ENCODE measurements at places on chromosomes 5 and 9. TPM values are rescaled to one million over a fixed set of nuclear protein-coding genes. Genes with fewer than 3 reads are reported as not detected.

PCA3 gene
- total RNA-seq = not detected

NIM1K gene
- total RNA-seq = 0.29 TPM

ARL14EPL gene
- total RNA-seq = not detected

MARVELD2 gene
- 0.71 TPM for total RNA-seq

CTXN3 gene
- total RNA-seq = not detected

FOXD4L4 gene
- not detected for total RNA-seq

C9orf50 gene
- total RNA-seq = not detected

LURAP1L gene
- 46.3 TPM for total RNA-seq

TMEFF1 gene
- total RNA-seq = 9.1 TPM

IL33 gene
- not detected for total RNA-seq

DNA sequence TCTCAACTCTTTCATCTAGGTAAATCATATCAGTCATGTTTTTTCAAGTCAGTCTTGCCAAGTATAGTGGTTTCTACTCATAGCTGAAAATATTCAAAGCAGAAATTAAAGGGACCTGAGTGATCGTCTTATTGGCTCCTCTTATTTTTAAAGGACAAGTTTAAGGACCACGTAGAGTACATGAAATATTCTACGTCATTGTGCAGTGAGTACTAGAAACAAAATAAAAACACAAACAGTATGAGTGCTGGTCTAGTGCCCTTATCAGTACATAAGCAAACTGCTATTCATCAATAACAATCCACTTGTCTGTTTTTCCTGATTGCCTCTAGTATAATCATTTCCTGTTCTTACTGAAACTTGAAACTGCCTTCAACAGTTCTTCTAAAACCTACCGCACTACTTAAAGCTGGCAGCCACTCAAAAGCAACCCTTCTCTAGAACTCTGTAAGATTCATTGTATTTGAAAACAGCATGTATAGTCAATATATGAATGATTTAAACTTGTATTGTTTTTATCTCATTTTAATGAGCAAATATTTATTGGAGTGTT, 853.7 kb downstream of the TAF11L14 start:
- DNase-seq = no peak
- no peak overlapping the region for H3K27ac ChIP-seq
- peaks cover 3% of the 10 kb centered on the region for H3K27me3 ChIP-seq
- H3K4me3 ChIP-seq = no peak overlapping the region
- no peaks in the 10 kb centered on the region for H3K4me1 ChIP-seq

- peaks cover 3% of the 10 kb centered on the region for H3K27me3 ChIP-seq
- H3K4me1 ChIP-seq = no peaks in the 10 kb centered on the region
- H3K27ac ChIP-seq = no peak overlapping the region
- H3K4me3 ChIP-seq = no peak overlapping the region
- no peak for DNase-seq
These were observed 970.0 kb downstream of the MAT2B start for GRCh38 chr5:164475339-164475977.

- H3K4me3 ChIP-seq = no peak overlapping the region
- H3K4me1 ChIP-seq = no peaks in the 10 kb centered on the region
- no peak for DNase-seq
- no peaks in the 10 kb centered on the region for H3K36me3 ChIP-seq
- H3K27ac ChIP-seq = no peak overlapping the region
- peaks cover 3% of the 10 kb centered on the region for H3K27me3 ChIP-seq
These were observed 340.3 kb upstream of the CD180 start for GRCh38 chr5:67536866-67537265.

DNA sequence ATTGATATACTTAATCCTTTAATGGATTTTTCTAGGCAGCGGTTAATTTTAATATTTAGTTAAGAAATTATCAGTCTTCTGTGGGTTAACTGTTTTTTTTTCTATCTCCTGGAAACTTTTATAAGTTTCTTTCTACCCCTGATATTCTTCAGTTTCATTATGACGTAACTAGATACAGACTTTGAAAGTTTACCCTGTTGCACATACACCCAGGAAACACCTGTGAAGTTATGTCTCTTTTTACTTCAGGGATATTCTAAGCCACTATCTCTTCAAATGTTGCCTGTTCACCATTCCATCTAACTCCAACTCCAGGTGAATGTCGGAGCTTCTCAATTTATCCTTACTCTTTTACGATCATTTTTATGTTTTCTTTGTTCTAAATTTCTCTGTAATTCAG, 329.0 kb downstream of the ICE1 start:
- no peaks in the 10 kb centered on the region for H3K36me3 ChIP-seq
- no peak overlapping the region for H3K4me3 ChIP-seq
- no peak for DNase-seq

DNA sequence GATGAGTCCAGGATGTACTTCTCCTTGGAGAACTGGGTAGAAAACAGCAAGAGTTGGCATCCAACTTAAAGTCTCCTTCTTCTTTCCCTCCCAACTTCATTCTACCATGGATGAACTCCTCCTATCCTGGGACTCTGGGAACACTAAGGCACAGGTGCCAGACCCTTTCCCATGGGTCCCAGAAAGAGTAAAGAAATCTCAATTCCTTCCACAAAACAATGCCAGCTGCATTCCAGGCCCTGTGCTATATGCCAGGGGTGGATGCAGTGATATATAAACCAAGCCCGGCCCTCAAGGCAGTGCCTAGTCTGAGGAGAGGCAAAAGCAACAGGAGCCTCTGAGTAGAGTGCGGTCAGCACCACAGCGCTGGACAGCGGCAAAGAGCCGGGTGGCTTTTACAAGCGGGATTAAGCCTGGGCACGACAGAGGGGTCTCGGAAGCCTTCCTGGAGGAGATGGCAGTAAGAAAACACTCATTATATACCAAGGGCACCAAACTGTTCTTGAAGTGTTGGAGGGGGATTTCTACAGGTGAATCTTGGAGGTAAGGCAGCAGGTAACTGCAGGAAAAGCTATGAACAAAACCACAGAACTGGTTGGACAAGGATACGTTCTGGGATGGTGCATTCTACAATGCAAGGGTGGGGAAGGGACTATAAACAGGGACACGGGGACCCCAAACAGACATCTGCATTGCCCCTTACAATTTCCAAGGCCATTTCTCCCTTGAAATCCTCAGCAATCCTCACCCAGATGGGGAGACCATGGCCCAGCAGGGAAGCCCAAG, 16.4 kb upstream of the TOR2A start:
- no peaks in the 10 kb centered on the region for H3K27me3 ChIP-seq
- H3K27ac ChIP-seq = no peak overlapping the region
- peaks cover 21% of the 10 kb centered on the region for H3K36me3 ChIP-seq

GRCh38 chr9:96719921-96720320, 58.0 kb downstream of the ZNF510 start:
- no peak overlapping the region for H3K27ac ChIP-seq
- H3K27me3 ChIP-seq = peaks cover 8% of the 10 kb centered on the region
- H3K4me1 ChIP-seq = no peaks in the 10 kb centered on the region
- H3K4me3 ChIP-seq = no peak overlapping the region

GRCh38 chr9:4196886-4197285, 103.0 kb downstream of the GLIS3 start:
- no peak overlapping the region for H3K27ac ChIP-seq
- peaks cover 26% of the 10 kb centered on the region for H3K36me3 ChIP-seq
- no peak for DNase-seq
- no peaks in the 10 kb centered on the region for H3K27me3 ChIP-seq
- no peak overlapping the region for H3K4me3 ChIP-seq

GRCh38 chr9:116901260-116901659, 214.2 kb downstream of the TRIM32 start:
- no peak overlapping the region for H3K4me3 ChIP-seq
- H3K27me3 ChIP-seq = no peaks in the 10 kb centered on the region
- no peaks in the 10 kb centered on the region for H3K36me3 ChIP-seq
- no peak for DNase-seq
- no peak overlapping the region for H3K27ac ChIP-seq

DNA sequence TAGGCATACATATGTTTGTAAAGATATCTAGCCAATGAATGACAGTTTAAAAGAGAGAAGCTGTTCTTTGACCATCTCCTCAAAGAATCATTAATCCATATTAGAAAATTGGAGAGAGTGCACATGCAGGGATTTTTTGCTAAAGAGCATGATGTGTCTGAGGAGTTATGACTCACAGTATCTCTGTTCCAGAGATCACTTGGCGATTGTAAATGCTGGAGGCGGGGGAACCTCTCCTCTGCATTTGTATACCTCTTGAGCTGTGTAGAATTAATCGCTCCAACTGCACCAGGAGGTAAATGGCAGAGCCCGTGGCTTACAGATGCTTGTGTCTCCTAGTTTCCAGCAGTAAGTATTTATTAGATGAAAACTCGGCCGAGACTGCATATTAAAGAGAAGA, 3.6 kb upstream of the SPATA31D1 start:
- H3K27ac ChIP-seq = no peak overlapping the region
- DNase-seq = no peak
- H3K27me3 ChIP-seq = peaks cover 6% of the 10 kb centered on the region
- no peak overlapping the region for H3K4me3 ChIP-seq
- no peaks in the 10 kb centered on the region for H3K4me1 ChIP-seq

GRCh38 chr5:93395010-93395409, 186.0 kb downstream of the NR2F1-AS1 start:
- DNase-seq = no peak
- H3K27ac ChIP-seq = no peak overlapping the region
- no peaks in the 10 kb centered on the region for H3K36me3 ChIP-seq
- H3K27me3 ChIP-seq = no peaks in the 10 kb centered on the region
- no peak overlapping the region for H3K4me3 ChIP-seq

GRCh38 chr5:39131210-39132127, 57.3 kb upstream of the RICTOR start:
- H3K27ac ChIP-seq = peak overlapping the region; percentile 7
- DNase-seq = no peak
- no peak overlapping the region for H3K4me3 ChIP-seq

GRCh38 chr5:150789943-150790611, 11.5 kb downstream of the SMIM3 start:
- no peak overlapping the region for H3K4me3 ChIP-seq
- peaks cover 3% of the 10 kb centered on the region for H3K36me3 ChIP-seq
- H3K4me1 ChIP-seq = peaks cover 20% of the 10 kb centered on the region
- no peaks in the 10 kb centered on the region for H3K27me3 ChIP-seq
- peak overlapping the region; percentile 63 for H3K27ac ChIP-seq

GRCh38 chr9:130284690-130285089, 19.1 kb downstream of the HMCN2 start:
- no peak for DNase-seq
- no peak overlapping the region for H3K4me3 ChIP-seq
- peaks cover 74% of the 10 kb centered on the region for H3K27me3 ChIP-seq

GRCh38 chr9:133738640-133739225, 581 bp upstream of the SARDH start:
- peaks cover 4% of the 10 kb centered on the region for H3K4me1 ChIP-seq
- H3K4me3 ChIP-seq = peak overlapping the region; percentile 18
- H3K27me3 ChIP-seq = peaks cover 10% of the 10 kb centered on the region
- DNase-seq = peak; percentile 73

DNA sequence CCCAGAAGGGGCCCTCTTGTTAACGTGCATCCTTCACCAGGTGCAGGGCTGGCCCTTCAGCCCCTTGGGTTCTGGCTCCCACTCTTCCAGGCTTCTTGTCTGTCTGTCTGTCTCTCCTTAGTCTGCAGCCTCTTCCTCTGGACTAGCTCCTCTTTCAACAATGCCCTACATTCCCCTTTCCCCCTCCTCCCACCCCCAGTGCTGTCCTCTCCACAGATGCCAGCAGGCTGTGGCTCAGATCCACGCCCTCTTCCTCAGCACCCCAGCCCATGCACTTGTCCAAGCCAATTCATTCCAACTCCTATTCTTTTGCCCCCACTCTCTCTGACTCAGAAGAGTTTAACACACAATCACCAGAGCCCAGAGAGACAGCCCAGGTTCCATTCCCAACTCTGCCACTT, 45.2 kb upstream of the ALDH1B1 start:
- H3K27me3 ChIP-seq = peaks cover 51% of the 10 kb centered on the region
- no peak overlapping the region for H3K4me3 ChIP-seq
- peak; percentile 51 for DNase-seq
- H3K27ac ChIP-seq = no peak overlapping the region

GRCh38 chr9:84755380-84755779, 85.9 kb downstream of the NTRK2 start:
- no peak overlapping the region for H3K27ac ChIP-seq
- no peaks in the 10 kb centered on the region for H3K27me3 ChIP-seq
- peaks cover 1% of the 10 kb centered on the region for H3K36me3 ChIP-seq
- H3K4me3 ChIP-seq = no peak overlapping the region
- peaks cover 24% of the 10 kb centered on the region for H3K4me1 ChIP-seq

DNA sequence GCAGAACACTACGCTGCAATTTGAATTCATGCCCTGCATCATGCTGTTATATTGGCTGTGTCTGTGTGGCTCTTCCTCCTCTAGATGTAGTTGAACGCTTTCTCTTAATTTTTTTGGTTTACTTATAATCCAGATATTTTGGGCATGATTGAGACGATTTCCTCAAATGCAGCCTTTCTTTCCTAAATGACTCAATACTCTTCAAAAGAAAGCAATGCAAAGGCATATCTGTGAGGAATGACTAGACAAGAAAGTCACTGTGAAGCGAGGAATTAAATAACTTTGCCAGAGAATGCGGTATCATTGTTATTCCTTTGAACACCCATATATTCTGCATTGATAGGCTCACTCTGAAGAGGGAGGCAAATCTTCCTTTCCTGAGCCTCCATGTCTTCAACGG, 152.8 kb downstream of the YIPF5 start:
- H3K36me3 ChIP-seq = no peaks in the 10 kb centered on the region
- no peak overlapping the region for H3K4me3 ChIP-seq
- peaks cover 8% of the 10 kb centered on the region for H3K27me3 ChIP-seq
- H3K27ac ChIP-seq = no peak overlapping the region

- H3K4me1 ChIP-seq = peaks cover 45% of the 10 kb centered on the region
- no peak overlapping the region for H3K4me3 ChIP-seq
- H3K27ac ChIP-seq = peak overlapping the region; percentile 76
- peaks cover 36% of the 10 kb centered on the region for H3K36me3 ChIP-seq
- no peaks in the 10 kb centered on the region for H3K27me3 ChIP-seq
These were observed 8.4 kb upstream of the PHYHD1 start for GRCh38 chr9:128912270-128912853.

GRCh38 chr9:119337573-119337972, 31.7 kb downstream of the BRINP1 start:
- H3K4me3 ChIP-seq = no peak overlapping the region
- H3K27me3 ChIP-seq = no peaks in the 10 kb centered on the region
- no peak for DNase-seq
- H3K4me1 ChIP-seq = no peaks in the 10 kb centered on the region
- H3K27ac ChIP-seq = no peak overlapping the region

- no peak overlapping the region for H3K27ac ChIP-seq
- H3K4me1 ChIP-seq = no peaks in the 10 kb centered on the region
- no peak for DNase-seq
- peaks cover 31% of the 10 kb centered on the region for H3K27me3 ChIP-seq
- no peaks in the 10 kb centered on the region for H3K36me3 ChIP-seq
These were observed 41.2 kb upstream of the RAPGEF1 start for GRCh38 chr9:131781069-131781468.

DNA sequence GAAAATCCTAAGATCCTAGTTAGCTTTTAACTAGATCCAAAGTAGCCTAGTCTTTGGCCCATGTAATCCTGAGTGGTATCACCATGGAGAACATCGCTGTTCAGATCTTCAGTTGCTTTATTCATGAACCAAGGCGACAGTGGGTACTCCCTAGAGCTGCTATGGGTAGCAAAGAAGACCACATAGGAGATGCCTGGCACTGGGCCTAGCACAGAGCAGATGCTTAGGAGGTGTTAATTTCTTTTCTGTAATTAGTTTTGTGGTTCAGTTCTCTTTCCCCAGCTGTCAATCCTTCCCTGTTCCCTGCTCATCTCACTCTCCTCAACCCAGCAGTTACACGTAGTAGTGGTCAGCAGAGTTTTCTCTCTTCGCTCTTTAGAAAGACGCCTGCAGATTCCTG, 9.3 kb downstream of the CAST start:
- H3K36me3 ChIP-seq = peaks cover 4% of the 10 kb centered on the region
- no peak overlapping the region for H3K27ac ChIP-seq
- H3K4me3 ChIP-seq = no peak overlapping the region

Measured in osteocyte (in vitro differentiated cells).